Osteoblast (primary cell): ENCODE measurements at places on chromosomes 2 and 18. TPM values are rescaled to one million over a fixed set of nuclear protein-coding genes. Genes with fewer than 3 reads are reported as not detected.

KLHL41 gene
- 1.1 and 1.2 TPM in 2 replicates for total RNA-seq

WDR75 gene
- total RNA-seq, result 36.2 and 37.7 TPM in 2 replicates

ABHD1 gene
- under 0.01 TPM in 2 replicates for total RNA-seq

SKOR2 gene
- total RNA-seq, result not detected in 2 replicates

ZNF385B gene
- 0.29 and 1.1 TPM in 2 replicates for total RNA-seq

OBSL1 gene
- total RNA-seq, result 60.4 and 65.9 TPM in 2 replicates

GRCh38 chr2:126467367-126468054 lies 188.4 kb upstream of the GYPC start:
- DNase-seq, result no peak
- no peak overlapping the region for H3K4me3 ChIP-seq
- H3K4me1 ChIP-seq, result no peaks in the 10 kb centered on the region
- H3K36me3 ChIP-seq, result no peaks in the 10 kb centered on the region

GRCh38 chr2:120241684-120242083 lies 11.0 kb upstream of the RALB start:
- no peak overlapping the region for H3K4me3 ChIP-seq
- no peaks in the 10 kb centered on the region for H3K27me3 ChIP-seq
- DNase-seq, result no peak
- no peaks in the 10 kb centered on the region for H3K36me3 ChIP-seq
- H3K27ac ChIP-seq, result no peak overlapping the region

DNA sequence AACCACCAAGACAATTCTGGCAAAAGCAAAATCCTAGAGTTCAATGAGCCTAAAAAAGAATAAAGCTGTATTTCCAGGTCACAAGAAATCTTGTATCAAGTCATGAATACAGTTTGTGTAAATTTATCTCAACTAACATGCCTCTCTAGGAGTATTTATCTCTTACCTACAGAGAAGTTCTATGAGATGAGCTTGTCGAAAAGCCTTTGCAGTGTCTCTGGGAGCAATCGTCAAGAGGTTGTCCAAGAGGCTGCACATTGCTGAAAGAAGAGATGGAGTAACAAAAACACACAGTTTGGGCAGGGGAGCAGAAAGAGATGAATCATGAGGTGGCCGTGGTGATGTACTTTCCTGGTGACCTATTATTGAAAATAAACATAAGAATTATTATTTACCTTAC lies 112.0 kb upstream of the CD226 start:
- no peak overlapping the region for H3K27ac ChIP-seq
- no peaks in the 10 kb centered on the region for H3K4me1 ChIP-seq
- no peak overlapping the region for H3K4me3 ChIP-seq
- no peaks in the 10 kb centered on the region for H3K27me3 ChIP-seq

DNA sequence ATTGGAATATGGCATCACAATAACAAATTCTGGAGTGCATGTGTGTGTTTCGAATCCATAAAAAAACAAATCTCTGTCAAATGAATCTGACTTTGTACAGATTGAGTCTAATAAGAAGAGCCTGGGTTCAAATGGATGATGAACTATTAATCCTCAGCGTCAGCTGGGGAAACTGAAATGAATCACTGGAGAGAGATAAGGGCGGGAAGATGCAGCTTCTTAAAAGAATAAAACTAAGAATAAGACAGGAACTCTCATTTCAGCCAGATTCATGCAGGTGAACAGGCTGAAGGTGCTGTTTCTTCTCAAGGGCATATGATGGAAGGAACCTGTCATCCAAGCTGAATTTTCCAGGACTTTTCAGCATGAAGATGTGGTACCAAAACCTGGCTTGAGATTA lies 202.6 kb upstream of the TRIB2 start:
- no peaks in the 10 kb centered on the region for H3K4me1 ChIP-seq
- no peaks in the 10 kb centered on the region for H3K27me3 ChIP-seq
- no peak overlapping the region for H3K4me3 ChIP-seq
- no peak for DNase-seq
- no peaks in the 10 kb centered on the region for H3K36me3 ChIP-seq

- no peak overlapping the region for H3K27ac ChIP-seq
- no peak for DNase-seq
- H3K4me1 ChIP-seq, result no peaks in the 10 kb centered on the region
- no peak overlapping the region for H3K4me3 ChIP-seq
- H3K27me3 ChIP-seq, result peaks cover 10% of the 10 kb centered on the region
These were observed 2.4 kb upstream of the RNF144A start for GRCh38 chr2:6914828-6915227.

DNA sequence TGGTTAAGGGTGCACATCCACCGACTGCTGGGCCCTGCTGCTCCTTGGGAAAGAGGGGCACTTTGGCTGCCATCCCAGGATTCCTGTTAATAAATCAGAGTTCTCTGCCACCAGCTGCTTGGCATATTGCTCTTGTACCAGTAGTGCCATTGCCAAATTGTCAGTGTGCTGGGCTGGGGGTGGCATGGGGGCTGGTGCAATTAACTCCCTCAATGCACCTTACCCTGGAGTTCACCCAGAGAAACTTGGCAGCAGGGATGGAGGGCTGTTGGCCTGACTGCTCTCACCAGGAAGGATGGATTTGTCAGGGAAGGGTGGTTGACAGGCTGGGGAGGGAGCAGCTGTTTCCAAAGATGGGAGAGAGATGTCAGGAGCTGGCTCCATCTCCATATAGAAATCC lies 94.6 kb upstream of the SKOR2 start:
- H3K27ac ChIP-seq, result no peak overlapping the region
- no peak for DNase-seq
- H3K36me3 ChIP-seq, result no peaks in the 10 kb centered on the region
- H3K27me3 ChIP-seq, result no peaks in the 10 kb centered on the region

- no peak overlapping the region for H3K4me3 ChIP-seq
- no peak overlapping the region for H3K27ac ChIP-seq
- DNase-seq, result no peak
- no peaks in the 10 kb centered on the region for H3K27me3 ChIP-seq
These were observed 467.9 kb upstream of the GCFC2 start for GRCh38 chr2:76178610-76179009.

GRCh38 chr2:168974428-168974827 lies 56.7 kb downstream of the ABCB11 start:
- no peak overlapping the region for H3K27ac ChIP-seq
- no peak for DNase-seq
- no peaks in the 10 kb centered on the region for H3K36me3 ChIP-seq
- H3K27me3 ChIP-seq, result no peaks in the 10 kb centered on the region

DNA sequence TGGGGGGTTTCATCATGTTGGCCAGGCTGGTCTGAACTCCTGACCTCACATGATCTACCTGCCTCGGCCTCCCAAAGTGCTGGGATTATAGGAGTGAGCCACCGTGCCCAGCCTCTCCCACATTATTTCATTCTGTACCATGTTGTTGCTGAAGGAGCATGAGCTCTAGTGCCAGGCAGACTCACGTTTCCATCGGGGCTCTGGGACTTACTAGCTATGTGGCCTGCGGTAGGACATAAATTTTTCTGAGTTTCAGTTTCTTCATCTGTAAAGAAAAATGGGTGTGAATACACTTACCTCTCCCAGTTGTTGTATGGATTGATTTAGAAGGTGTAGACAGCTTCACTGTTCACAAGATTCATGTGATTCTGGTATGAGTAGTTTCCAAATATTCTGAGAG lies 30.8 kb upstream of the CCL20 start:
- H3K36me3 ChIP-seq, result no peaks in the 10 kb centered on the region
- no peak for DNase-seq
- H3K27me3 ChIP-seq, result no peaks in the 10 kb centered on the region
- no peaks in the 10 kb centered on the region for H3K4me1 ChIP-seq
- no peak overlapping the region for H3K27ac ChIP-seq
- no peak overlapping the region for H3K4me3 ChIP-seq

DNA sequence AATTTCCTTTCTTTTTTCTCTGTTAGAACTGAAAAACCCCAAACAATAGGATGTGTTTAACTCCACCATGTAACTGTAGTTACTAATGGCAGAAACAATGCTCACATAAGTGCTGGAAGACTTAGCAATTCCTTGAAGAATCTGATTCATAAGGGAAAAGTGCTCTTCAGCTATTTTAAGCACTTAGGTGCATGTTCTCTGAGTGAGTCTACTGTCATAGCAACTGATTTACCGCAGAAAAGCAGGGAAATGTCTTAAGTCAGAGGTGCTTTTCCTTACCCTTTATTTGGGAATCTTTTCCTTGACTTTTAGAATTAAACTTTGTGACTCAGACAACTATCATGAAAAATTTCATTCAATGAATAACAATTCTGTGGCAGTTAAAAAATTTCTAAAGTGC lies 65.4 kb upstream of the NABP1 start:
- no peaks in the 10 kb centered on the region for H3K27me3 ChIP-seq
- no peak overlapping the region for H3K4me3 ChIP-seq
- peak; percentile 31 for DNase-seq
- no peaks in the 10 kb centered on the region for H3K36me3 ChIP-seq
- peak overlapping the region; percentile 81 for H3K27ac ChIP-seq

- no peaks in the 10 kb centered on the region for H3K36me3 ChIP-seq
- DNase-seq, result no peak
- no peak overlapping the region for H3K4me3 ChIP-seq
These were observed 149.0 kb upstream of the ZNF516 start for GRCh38 chr18:76643996-76644395.
